GM12891 (cell line): ENCODE measurements at places on chromosomes 3 and 15.

GRCh38 chr15:31266712-31267111 lies 59.9 kb upstream of the KLF13 start:
- no peak for DNase-seq

GRCh38 chr3:136196064-136196400 lies at the start of gene MSL2:
Gene MSL2 (minus strand): TSS chr3:136196335. CDS start chr3:136195113, 1,222 bp downstream.
- DNase-seq: no peak

DNA sequence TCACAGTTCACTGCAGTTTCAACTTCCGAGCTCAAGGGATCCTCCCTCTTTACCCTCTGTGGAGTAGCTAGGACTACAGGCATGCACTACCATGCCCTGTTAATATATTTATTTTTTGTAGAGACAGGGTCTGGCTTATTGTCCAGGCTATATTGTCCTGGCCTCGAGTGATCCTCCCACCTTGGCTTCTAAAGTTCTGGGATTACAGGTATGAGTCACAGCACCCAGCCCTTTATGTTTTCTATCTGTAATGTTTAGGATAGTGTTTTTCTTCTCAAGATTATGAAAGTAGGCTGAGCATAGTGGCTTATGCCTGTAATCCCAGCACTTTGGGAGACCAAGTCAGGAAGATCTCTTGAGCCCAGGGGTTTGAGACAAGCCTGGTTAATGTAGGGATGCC lies 11.9 kb upstream of the SCG3 start:
- no peak for DNase-seq

DNA sequence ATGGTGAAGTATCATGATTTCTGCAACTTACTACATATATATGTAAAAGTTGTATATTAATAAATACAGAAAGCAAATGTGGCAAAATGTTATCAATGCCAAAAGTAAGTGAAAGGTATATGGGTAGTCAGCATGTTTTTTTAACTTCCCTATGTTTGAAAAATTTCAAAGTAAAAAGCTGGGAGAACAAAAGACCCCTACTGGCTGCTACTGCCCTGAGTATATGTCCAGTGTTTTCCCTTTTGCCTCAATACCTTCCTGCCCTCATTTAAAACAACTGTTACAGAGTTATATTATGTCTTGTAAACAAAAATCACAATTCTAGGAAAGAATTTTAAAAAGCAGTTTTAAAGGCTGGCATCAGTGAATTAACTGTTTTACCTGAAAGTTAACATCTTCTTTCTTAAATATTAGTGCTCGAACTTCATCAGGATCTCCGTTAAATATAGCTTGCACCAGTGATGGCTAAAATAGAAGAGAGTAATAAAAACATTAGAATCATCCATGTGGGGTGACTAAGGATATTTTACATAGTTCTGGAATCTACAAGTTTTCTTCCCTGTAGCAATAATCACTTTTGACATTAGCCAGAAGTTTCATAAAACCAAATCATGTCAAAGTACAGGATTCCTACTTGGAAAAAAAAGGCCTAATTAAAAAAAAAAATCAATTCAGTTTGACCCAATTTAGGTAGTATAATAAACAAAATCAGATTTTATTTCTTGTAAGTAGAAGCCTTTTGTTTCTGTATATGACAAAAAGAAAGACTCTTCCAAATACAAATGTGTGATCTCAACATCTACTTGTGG lies 2.7 kb downstream of the ANKRD28 start:
- DNase-seq: no peak

DNA sequence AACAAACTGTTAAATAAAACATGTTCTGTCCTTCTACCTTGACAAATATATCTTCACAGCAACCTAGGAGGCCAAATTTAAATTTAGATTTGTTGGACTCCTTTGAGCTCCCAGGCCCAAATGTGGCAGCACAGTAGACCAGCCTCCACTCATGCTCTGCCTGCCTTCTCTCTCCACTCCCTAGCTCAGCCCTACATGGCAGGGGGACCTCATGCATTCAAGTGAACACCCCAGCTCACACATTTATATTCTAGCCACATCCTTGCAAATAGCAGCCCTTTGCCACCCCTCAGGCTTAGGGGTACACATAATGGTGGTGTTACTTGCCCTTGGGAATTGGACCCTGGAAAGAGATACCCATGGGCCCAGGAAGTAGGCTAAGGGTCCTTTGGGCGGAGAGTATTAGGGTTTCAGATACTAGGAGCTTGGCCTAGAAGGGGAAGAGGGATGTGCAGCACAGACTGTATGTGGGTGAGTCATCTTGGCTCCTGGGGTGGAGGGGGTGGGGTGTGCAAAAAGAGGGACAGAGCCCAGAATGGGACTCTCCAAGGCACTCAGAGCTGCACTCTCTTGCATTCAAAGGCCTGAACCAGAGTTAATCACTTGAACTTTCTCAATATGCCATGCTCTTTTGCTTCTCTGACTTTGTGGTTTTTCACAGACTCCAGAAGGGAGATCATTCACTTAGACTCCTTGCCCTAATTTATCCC lies 268.4 kb upstream of the ROPN1 start:
- no peak for DNase-seq

GRCh38 chr15:29724026-29724425 lies 98.2 kb downstream of the TJP1 start:
- no peak for DNase-seq

- no peak for DNase-seq
Observed at GRCh38 chr3:124520970-124521369, 209.3 kb upstream of the UMPS start.

DNA sequence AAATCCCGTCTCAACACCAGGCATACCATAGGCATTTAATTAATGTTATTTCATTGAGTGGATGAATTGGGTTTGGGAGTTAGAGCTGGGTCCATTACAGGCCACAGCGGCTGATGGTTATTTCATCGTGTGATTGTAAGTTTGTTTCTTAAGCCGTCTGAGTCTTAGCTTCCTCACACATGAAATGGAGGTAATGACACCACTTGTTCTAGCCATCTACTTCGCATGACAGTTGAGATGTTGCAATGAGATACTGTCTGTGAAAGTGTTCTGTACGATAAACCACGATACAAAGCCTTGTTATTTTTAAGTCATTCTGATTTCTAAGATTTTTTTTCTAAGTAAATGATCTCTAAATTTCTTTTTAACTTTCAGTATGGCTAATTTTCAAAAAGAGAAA lies 8.6 kb upstream of the TP63 start:
- no peak for DNase-seq

GRCh38 chr3:44060164-44060563 lies 181.5 kb upstream of the TOPAZ1 start:
- no peak for DNase-seq

- DNase-seq: no peak
Observed at GRCh38 chr15:76234337-76234889, 76.9 kb downstream of the ETFA start.

- DNase-seq: no peak
Observed at GRCh38 chr3:107966276-107966675, 124.6 kb downstream of the CD47 start.

GRCh38 chr3:194257916-194258668 lies 93.0 kb downstream of the CPN2 start:
- DNase-seq: no peak

- no peak for DNase-seq
Observed at GRCh38 chr3:150110097-150110496, 139.4 kb upstream of the PFN2 start.

DNA sequence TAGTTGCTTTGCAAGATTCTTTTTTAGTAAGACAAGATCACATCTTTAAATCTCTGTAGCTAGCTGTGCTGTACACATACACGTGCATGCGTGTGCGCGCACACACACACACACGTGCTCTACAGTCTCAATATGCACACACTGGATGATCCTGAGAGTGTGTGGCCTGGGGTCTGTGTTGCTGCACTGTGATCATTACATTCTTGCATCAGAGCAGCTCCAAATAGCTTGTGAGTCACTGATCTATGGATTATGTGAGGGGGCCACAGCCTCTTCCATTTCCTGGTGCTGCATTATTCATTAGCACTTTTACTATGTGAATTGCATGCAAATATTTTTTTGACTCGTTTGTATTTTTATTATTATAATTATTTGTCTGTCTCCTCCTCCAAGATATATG lies 34.6 kb downstream of the MCTP2 start:
- DNase-seq: no peak

DNA sequence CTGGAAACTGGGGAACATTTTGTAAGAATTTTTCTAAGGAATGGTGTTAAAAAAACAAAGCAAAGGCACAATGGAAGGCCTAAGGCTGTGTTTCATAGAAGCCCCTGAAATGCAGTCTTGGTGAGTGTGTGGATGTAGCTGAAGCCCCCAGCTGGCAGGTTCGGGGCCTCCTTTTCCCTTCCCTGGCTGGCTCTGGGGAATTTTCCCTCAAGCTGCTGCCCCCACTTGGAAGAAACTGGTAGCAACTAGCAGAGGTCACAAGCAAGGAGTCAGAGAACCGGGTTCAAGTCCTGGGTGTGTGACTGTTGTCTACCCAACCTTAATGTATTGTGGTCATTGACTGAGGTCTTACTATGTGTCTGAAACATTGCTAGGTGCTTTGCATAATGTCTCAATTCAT lies 85.3 kb upstream of the MYZAP start:
- DNase-seq: no peak

DNA sequence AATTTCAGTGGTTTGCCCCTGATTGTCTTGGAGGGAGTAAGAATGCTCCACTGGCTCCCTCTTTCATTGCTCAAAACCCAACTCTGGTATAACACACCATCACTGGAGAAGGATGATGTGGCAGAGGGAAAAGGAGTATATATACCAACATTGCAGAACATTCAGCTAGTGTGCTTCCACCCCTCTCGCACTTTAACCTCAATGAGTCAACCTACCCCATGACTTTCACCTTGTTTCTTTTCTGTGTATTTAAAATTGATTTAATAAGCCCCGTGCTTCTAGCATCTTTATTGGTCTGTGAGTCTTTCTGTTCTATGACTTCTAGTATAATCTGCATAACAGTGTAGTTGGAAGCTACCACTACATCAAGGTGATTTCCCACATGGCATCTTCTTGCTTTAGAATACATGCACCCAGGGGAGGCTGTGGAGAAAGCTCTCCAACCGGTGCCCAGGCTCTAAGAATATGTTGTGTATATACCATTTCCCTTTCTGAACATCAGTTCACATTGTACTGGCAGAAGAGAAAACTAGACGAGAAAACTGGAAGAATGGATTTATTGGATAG lies 595.1 kb upstream of the TGFBR2 start:
- no peak for DNase-seq

DNA sequence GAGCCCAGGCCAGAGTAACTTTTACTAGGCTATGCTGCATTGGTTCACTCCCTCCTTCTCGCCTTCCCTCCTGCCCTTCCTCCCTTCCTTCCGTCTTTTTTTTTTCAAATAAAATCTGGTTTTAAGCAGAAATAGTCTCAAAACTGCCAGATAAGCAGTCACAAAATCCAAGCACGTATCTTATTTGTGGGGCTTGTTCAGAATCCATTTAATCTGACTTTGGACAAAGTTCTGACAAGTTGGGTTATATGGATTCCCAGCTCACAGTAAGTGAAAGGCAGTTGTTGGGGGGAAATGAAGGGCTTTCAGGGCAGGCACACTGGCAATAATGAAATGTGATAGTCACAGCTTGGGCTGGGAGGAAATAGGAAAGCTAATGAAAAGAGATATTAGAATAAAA lies 32.0 kb upstream of the PLXND1 start:
- no peak for DNase-seq

DNA sequence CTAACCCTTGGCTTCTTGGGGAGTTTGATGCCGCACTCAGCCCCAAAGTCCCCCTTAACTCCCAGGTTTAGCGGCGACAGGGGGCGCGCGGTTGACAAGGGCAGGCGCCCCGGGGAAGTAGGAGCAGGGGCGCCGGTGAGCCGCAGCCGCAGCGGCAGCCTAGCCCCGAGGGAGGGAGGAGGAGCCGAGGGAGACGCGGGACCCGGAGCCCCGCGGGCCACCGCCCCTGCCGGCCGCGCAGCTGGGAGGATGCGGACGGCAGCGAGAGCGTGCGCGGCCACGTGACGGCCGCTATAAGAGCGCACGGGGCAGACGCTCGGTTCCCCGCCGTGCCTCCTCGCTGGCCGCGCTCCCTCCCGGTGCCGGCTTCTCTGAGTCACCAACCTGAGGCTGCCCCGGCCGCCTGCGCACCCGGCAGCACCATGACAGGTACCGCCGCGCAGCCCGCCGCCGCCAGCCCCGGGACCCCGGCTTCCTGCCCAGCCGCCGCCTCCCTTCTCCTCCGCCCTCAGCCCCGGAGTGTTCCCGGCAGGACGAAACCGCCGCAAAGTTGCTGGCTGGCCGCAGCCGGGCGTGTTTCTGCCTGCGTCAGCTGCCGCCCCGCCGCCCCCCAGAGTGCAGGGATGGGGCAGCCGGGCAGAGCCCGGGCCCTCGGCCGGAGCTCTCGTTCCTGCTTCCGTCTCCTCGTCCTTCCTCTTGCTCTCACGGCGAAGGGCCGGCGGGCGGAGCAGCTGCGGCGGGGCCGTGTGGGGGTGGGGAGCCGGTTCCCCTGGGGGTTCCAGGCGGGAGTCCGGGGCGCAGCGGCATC lies at the start of gene GYG1:
Gene GYG1 (plus strand): TSS at position 322 of the 808 bp plus-strand sequence. CDS start 101 bp downstream, at position 423.
- peak; percentile 83 for DNase-seq

GRCh38 chr15:100115066-100115710 lies 226.6 kb downstream of the ADAMTS17 start:
- no peak for DNase-seq

- no peak for DNase-seq
Observed at GRCh38 chr3:51604212-51604611, 65.7 kb downstream of the RAD54L2 start.

DNA sequence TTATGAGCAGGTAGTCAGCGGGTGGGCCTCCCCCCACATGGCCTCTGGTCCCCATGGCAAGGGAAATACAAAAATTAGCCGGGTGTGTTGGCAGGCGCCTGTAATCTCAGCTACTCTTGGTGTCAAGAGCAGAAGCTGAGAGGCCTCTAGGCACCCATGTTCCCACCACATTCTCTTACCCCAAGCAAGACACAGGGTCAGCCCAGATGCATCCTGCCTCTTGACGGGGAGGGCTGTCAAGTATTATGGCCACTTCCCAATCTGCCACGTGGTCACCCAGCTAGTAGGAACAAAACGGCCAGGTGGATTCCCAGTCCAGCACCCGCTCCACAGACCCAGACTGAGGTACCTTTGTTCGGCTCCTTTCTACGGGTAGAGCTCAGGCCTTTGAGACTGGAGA lies 16.2 kb upstream of the SLC6A6 start:
- DNase-seq: no peak

DNA sequence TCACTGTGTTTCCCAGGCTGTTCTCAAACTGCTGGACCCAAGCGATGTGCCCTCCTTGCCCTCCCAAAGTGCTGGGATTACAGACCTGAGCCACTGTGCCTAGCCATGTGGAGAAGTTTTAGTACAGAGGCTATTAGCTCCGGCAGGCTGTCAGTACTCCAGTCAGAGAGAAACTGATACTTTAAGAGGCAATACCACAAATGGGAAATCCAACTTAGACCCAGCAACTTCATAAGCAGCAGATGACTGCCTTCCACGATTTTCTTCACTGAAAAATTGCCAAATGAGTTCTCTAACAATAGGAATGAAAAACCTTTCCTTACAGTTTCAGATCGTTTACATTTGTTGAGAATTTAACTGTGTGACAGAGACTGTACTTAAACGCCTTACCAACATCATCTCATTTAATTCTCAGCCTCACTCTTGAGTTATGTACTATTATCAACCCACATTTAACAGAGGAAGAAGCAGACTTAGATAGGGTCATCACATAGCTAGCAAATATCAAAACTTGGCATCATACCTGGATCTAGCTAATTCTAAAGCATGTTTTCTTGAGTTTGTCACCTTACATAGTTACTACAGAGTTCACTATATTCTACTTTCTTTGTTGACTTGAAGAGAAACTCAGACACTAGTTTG lies 127.4 kb downstream of the TCF12 start:
- DNase-seq: no peak
